ENCODE measurements at places on chromosomes 6 and 20.

- no peak for DNase-seq
Measured at GRCh38 chr20:6959900-6960312, 192.4 kb downstream of the BMP2 start.

GRCh38 chr6:43304882-43305281, 3.7 kb downstream of the CRIP3 start:
- DNase-seq, result no peak

GRCh38 chr6:143753678-143754077, 75.9 kb downstream of the PHACTR2 start:
- DNase-seq, result no peak

- no peak for DNase-seq
Measured at GRCh38 chr6:63858691-63859090, 223.1 kb downstream of the PHF3 start.

GRCh38 chr6:23654745-23655144, 471.3 kb upstream of the NRSN1 start:
- DNase-seq, result no peak

DNA sequence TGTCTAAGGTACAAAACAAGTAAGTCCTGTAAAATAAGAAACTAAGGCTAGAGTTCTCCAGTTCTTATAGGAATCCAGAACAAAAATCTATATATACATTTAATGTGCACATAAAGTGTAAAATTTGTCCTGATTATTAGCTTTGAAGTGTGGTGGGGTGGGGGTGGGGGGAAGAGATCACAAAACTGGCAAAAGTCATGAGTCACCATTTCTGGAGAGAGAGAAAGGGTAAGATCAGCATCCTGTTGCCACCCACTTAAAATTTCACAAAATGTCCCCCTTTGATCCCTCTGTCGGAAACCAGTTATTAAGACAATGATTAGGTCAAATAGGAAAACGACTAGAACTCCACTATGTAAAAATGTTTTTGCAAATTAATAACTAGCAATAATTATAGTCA, 482.0 kb upstream of the POU3F2 start:
- DNase-seq, result no peak

DNA sequence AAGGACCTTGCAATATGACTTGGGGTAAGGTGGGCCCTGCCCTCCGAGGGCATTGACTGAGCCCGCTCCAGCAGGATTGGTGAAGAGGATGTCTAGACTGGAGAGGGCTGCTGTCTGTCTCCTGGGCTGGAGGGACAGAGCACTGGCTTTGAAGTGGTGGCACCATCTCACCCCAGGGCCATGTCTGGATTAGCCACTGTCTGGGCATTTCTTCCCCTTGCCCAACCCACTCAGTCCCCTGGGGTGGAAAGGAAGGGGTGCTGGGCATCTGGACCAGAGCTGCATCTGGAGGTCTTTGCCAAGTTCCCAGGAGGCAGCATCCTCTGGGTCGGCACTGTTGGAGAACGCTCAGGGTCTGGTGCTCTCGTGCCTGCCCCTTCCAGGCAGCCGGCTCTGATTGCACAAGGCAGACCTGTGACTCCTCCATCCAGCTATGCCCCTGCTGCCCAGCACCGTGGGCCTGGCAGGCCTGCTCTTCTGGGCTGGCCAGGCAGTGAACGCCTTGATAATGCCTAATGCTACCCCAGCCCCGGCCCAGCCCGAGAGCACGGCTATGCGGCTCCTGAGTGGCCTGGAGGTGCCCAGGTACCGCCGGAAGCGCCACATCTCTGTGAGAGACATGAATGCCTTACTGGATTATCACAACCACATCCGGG, at the start of gene R3HDML:
Gene R3HDML (plus strand): TSS at position 319 of the 656 bp plus-strand sequence. CDS start 115 bp downstream, at position 434.
- no peak for DNase-seq

DNA sequence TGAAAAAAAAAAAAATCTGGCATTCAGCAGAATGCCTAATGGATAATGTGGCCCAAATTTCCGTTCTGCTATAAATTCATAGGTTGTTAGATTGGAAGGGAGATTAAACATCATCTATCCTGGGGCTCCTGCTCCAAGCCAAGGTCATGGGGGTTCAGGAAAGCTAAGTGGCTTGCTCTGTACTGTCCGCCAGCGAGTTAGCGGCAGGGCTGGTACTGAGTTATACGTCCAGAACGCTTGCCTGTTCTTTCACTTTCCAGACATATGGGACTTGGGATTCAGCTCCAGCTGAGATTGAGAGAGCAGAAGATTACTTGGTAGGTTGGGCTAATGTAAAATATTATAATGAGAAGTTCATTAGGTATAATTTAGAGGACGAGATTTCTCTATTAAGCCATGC, 858 bp downstream of the RWDD1 start:
- peak; percentile 41 for DNase-seq

DNA sequence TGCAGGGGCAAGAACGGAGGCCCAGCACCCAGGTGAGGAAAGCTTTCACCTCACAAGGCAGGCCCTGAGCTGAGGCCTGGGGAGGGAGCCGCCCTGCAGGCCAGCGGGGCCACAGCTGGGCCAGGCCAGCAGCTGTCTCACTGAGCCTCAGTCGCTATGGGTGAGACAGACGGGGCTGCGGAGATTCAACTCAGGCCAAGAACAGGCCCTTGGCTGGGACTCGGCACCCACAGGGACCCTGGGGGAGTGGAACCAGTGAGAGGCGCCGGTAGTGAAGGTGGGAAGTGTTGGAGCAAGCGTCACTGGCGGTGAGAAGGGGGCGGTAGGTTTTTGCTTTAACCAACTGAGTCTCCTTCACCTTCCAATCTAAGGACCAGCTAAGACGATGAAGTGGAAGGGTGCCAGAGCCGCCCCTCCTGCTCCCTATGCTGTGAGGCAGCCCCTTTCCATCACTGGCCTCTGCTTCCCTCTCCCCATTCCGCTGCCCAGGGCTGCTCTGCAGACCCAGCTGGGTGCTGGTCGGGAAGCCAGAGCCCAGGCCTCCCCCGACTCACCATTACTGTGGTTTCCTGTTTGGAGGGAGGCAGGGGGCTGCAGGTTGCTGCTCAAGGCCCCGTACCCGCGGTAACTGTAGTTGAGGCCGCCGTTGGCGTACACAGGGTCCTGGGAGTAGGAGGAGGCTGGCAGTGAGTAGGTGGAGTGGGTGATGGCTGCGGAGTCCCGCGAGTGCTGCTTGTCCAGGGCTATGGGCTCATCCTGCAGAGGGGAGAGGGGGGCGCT, 93.7 kb downstream of the ASXL1 start:
- no peak for DNase-seq

DNA sequence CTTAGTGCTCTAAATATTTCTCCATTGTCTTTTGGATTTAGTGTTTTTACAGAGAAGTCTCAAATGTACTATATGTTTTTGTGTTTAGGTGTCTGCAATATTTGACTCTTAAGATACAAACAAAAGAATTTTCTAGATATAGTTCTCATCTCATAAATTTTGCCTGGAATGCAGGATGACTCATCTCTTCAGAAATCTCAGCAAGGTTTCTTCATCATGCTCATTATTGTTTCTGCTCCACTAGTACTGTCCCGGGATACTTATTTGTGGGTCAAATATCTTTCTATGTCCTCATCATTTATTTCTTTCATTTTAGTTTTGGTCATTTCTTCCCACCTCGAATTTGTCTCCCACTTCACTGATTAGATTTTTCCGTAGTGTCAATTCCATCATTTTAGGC, 9.5 kb downstream of the AHI1 start:
- no peak for DNase-seq

DNA sequence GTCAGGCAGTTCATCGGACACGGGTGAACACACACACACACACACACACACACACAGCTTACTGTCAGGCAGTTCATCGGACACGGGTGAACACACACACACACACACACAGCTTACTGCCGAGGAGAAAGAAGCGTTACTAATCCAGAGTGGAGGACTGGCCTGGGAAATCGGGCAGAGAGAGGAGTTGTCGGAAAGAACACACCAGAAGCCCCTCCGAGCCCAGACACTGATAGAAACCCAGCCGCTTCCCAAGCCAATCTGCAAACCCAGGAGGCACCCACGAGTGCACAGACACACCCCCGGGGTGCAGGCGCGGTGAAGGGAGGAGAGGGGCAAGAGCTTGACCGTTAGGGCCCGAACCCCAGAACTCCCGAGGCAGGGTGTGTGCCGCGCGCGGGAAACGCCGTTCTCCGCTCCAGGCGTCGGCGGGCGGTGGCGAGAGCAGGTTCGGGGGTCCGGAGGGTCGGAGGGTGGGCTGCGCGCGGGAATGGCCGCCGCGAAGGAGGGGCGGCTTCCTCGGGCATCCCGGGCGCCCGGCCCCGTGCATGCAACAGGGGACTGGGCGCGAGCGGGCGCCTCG, 636 bp downstream of the ELOVL2 start:
- DNase-seq, result peak; percentile 41

DNA sequence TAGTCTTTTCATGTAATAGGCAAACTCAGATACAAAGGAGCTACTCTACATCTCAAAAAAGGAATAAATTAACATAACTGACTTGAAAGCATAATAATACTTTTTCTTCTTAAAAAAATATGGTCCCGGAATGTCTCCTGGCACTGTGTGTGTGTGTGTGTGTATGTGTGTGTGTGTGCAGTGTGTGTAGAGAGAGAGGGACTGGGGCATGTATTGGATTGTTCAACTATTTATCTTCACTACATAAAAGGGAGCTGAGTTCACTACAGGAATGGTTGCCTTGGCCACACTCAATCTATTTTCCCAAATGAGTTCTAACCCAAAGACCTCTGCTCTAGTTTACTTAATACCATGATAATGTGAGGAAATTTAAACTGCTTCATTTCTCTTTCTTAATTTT, 51.1 kb downstream of the B3GAT2 start:
- no peak for DNase-seq

DNA sequence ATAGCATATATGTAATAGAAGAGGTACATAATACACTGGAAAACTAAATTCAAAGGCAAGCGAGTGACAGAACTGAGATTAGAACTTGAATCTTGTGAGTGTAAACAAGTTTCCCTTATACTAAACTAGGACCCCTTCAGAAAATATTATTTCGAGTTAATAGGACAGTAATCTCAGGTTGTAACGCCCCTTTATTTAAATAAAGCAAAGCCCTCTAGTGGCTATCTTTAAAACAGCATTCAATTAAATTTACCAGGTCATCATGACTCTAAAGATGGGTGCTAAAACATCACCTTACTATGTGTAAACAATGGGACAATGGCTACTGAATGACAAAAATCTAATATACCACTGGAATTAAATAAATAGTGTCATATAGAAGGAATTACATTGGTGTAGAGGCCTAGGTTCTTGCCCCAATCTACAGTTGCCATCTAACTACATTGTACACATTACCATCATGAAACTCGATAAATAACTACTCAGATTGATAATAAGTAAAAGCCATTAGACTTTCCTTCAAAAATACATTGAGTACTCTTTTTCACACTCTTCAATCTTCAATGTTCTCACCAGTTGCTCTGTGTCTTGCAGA, 255.4 kb upstream of the IRAK1BP1 start:
- peak; percentile 11 for DNase-seq

- no peak for DNase-seq
Measured at GRCh38 chr6:4496284-4496683, 279.9 kb upstream of the CDYL start.

DNA sequence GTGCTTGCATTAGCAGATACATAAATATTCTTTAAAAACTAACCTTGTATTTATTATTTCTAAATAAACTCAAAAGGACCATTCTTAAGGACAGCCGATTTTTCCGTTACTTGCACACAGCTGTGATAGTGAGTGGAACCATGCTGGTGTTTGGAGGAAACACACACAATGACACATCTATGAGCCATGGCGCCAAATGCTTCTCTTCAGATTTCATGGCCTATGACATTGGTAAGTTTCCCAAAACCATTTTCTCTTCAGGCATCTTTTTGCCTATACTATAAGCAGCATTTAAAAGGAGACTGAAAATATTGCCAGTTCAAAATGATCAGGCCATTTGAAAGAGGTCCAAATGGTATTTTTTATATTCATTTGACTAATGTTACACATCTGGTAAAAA, 92.3 kb downstream of the ATRN start:
- no peak for DNase-seq

DNA sequence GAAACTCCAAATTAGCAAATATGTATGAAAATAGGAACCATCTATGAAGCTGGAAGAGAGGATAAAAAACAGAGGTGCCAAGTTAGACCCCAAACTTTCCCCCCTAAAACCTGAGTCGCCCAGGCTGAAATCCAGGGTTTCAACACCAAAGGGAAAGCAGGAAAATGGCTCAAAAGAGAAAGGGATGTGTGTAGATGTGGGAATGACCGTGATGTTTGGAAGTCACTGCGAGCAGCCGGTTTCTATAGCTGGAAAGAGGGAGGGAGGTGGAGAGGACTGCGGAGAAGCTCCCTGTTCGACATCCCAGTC, 4.5 kb downstream of the RING1 start:
- DNase-seq, result no peak

GRCh38 chr6:32196682-32197616, 4.5 kb upstream of the GPSM3 start:
- peak; percentile 49 for DNase-seq

DNA sequence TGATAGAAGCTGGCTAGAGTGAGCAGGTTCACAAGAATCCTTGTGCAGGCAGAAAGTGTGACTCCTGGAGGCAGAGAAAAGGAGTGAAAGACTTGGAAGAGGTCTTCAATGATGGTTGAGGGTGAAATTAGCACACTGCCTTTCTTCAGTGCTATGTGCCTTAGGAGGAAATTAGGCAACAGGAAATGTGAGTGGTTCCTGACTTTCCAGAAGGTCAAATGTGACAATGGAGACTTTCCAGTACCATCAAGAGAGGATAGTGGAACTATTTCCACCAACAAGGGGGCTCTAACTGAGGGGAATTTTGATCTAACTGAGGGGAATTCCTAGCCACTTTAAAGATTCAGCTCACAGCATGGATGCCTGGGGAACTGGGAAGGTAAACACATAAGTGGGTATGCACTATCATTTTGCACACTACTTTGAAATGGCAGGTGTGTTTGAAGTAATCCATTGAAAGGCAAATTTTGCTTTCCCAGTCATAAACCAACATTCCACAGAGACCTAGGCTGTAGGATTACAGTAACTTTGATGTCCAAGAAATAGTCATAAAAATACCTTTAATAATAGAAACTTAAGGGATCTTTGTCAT, 90.0 kb downstream of the PERP start:
- DNase-seq, result no peak

- no peak for DNase-seq
Measured at GRCh38 chr6:34571388-34571787, 15.3 kb upstream of the SPDEF start.

DNA sequence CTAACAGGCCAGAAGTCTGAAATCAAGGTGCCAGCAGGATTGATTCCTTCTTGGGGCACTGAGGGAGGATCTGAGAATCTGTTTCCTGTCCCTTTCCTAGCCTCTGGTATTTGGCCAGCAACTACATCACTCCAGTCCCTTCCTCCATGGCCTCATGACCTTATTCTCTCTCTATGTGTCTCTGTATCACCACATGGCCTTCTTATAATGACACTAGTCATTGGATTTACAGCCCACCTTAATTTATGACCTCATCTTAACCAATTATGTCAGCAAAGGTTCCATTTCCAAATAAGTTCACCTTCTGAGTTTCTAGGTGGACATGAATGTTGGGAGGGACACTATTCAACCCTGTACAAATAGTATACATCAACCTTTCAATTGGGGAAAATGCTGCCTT, 29.3 kb downstream of the SCML4 start:
- no peak for DNase-seq

GRCh38 chr6:167091805-167092107, 31.1 kb upstream of the CCR6 start:
- no peak for DNase-seq

GRCh38 chr6:5012519-5012918, 8.7 kb upstream of the RPP40 start:
- no peak for DNase-seq

Measured in GM20000 (cell line).